ENCODE measurements at places on chromosomes 1 and 21. TPM values are rescaled to one million over a fixed set of nuclear protein-coding genes. Genes with fewer than 3 reads are reported as not detected.

The PTPRU gene
- not detected for total RNA-seq

GRCh38 chr1:125118147-125118993, 3933.6 kb downstream of the SRGAP2C start:
- DNase-seq: no peak
- H3K4me1 ChIP-seq: no peaks in the 10 kb centered on the region
- no peak overlapping the region for H3K4me3 ChIP-seq
- no peaks in the 10 kb centered on the region for H3K36me3 ChIP-seq
- H3K27me3 ChIP-seq: no peaks in the 10 kb centered on the region
- H3K27ac ChIP-seq: no peak overlapping the region

GRCh38 chr1:65554829-65555228, 134.4 kb downstream of the LEPR start:
- H3K27me3 ChIP-seq: no peaks in the 10 kb centered on the region
- no peak overlapping the region for H3K27ac ChIP-seq
- no peak for DNase-seq
- no peaks in the 10 kb centered on the region for H3K4me1 ChIP-seq
- H3K4me3 ChIP-seq: no peak overlapping the region

DNA sequence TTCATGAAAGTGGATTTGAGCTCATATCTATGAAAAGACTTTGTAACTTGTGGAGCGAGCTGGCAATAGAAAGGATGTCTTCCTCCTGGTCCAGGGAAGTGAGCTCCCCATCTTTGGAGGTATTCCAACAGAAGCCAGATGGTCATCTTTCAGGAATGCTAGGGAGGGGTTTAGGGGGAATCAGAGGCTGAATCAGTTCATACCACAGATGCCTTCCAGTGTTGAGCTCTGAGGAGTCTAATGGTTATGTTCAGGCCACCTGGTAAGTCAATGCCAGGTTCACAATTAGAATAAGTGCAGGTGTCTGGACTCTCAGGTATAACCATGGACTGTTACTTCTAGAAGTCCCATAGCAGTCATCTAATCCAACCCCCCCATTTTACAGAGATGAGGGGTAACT, 119.1 kb downstream of the ACTL8 start:
- no peak overlapping the region for H3K4me3 ChIP-seq
- H3K4me1 ChIP-seq: no peaks in the 10 kb centered on the region
- H3K27ac ChIP-seq: no peak overlapping the region
- H3K36me3 ChIP-seq: no peaks in the 10 kb centered on the region
- no peaks in the 10 kb centered on the region for H3K27me3 ChIP-seq
- no peak for DNase-seq

- no peak for DNase-seq
- no peaks in the 10 kb centered on the region for H3K36me3 ChIP-seq
- H3K27me3 ChIP-seq: no peaks in the 10 kb centered on the region
- H3K27ac ChIP-seq: no peak overlapping the region
- no peaks in the 10 kb centered on the region for H3K4me1 ChIP-seq
Measured at GRCh38 chr1:202516434-202516877, 168.0 kb downstream of the PPP1R12B start.
